ENCODE measurements at places on chromosomes 4 and X.

GRCh38 chrX:72467135-72467534 lies 105.5 kb downstream of the HDAC8 start:
- DNase-seq = no peak

DNA sequence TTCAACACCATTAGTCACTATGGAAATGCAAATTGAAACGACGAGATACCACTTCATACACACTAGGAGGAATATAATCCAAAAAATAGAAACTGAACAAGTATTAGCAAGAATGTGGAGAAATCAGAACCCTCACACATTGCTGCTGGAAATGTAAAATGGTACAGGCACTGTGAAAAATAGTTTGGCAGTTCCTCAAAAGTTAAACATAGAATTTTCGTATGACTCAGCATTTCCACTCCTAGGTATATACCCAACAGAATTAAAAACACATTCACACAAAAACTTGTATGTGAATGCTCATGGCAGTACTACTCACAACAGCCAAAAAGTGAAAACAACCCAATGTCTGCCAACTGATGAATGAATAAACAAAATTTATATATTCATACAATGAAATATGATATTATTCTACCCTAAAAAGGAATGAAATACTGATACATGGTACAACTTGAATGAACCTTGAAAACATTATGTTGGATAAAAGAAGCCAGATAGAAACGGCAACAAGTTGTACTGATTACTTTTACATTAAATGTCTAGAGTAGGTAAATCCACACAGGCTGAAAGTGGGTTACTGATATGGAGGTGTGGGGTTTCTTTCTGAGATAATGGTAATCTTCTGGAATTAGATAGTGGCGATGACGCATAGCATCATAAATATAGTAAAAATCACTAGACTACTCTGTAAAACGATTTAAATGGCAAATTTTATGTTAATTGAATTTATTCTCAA lies 22.3 kb downstream of the TEC start:
- DNase-seq = no peak

DNA sequence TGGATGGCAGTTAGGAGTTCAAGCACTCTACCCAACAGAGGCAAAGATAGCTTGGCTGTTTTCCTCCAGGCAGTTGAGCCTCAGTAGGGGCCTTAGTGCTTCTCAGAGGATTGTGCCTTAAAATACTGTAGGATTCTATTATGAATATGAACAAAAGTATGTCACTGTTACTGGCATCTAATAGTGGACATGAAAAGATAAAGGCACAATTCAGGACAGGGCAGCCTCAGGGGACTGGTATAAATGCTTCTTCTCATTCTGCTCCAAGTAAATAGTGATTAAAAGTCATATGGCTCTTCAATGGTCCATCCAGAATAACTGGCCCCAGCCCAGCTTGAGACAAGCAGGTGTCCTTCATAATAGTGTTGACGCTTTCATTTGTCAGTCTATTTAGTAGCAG lies 17.7 kb downstream of the COL4A6 start:
- DNase-seq = no peak

- no peak for DNase-seq
Measured at GRCh38 chr4:6368096-6368495, 98.4 kb downstream of the WFS1 start.

- no peak for DNase-seq
Measured at GRCh38 chr4:184410748-184411147, 63.6 kb downstream of the IRF2 start.

DNA sequence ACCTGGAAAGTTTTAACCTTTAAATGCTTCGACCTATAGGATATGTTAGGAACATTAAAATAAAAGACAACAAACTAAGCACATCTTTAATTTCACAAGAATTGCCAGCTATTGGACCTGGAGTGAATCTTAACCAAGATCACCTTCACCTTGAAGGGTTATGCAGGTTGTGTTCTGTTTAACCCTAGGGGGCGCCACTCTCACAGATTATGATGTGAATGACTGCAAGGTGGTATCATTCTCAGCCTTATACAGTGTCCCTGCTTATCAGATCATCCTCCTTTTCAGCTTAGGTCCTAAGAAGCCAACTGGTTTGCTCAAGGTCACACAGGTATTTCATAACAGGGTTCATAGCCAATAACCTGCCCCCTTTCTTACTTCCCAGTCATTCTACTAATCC lies 23.5 kb downstream of the INTS6L start:
- no peak for DNase-seq

GRCh38 chr4:42541647-42542046 lies 115.3 kb downstream of the ATP8A1 start:
- DNase-seq = no peak

DNA sequence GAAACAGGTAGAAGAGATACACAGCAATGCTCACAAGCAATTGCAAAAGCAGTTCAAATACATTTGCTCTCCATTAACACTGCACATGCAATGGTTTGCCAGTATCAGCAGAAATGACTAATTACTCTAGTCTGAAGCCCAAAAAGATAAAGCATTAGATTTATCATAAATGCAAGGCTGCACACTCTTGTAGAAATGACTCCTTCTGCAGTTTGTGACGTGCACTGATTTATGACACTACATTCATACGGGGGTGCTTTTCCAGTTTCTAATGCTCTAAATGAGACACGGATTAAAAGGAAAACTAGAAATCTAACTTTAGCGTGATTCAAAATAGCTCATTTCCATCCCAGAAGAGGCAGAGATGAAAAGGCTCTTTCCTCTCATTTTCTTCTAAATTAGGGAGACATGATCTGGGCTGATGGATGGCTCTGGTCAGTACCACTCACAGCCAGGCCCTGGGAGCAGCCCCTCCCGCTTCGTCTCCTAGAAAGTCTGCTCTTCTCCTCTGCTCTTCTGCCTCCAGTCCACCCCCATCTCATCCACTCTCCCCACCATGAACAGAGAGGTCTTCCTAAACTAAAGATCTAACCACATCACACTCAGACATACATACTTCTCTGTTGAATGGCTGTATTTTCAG lies 33.2 kb downstream of the PPP2R2C start:
- DNase-seq = no peak

DNA sequence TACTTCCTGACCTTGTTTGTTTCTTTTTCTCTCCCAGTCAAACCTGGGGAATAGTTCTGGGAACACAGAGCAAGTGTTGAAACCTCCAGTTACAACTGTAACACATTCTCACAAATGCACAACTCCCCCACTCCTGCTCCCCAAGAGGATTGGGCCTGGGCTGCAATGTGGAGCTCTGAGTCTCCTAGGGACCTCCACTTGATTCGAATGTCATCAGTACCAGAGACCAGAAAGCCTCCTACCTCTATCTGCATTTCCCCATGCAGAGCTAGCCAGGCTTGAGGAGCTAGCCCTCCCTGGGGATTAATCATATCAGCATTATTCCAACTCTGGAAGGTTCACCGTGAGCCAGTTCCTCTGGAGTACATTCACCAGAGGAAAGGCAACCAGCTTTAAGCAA lies 41.7 kb upstream of the CITED1 start:
- no peak for DNase-seq

DNA sequence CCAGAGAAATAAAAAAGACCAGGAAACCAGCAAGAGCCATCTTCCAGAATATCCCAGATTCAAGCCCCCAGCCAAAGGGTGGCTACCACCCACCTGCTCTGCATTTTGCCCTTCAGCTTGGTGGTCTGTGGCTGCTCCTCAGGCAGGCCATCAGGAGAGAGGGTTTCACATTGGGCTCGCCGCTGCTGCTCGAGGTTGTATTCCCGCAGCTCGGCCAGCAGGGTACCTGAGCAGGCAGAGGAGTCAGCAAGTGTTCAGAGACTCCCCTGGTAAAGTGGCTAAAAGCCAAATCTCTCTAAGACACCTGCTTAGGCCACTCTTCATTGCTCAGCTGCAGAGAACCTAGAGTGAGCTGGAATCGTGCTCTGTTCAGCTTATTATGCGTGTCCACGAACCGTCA lies 110.8 kb upstream of the HSD17B10 start:
- no peak for DNase-seq
